ENCODE measurements at places on chromosomes 1 and 21. TPM values are rescaled to one million over a fixed set of nuclear protein-coding genes. Genes with fewer than 3 reads are reported as not detected.

The C21orf58 gene
- total RNA-seq, result 0.81 TPM

The S100A5 gene
- not detected for total RNA-seq

DNA sequence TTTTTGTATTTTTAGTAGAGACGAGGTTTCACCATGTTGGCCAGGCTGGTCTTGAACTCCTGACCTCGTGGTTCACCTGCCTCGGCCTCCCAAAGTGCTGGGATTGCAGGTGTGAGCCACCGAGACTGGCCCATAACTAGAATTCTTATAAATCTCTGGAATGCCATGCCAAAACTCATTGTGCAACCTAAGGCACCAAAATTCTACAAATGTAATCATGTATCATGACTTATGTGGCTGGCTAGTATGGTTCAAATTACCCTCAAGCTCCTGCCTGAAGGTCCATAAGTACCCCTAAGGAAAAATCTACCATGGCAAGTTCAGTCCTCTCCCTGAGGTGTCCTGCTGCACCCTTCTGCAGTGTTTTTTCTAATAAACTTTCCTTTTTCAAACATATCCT, 63.8 kb upstream of the CSF1 start:
- no peak for DNase-seq

- DNase-seq, result no peak
Measured at GRCh38 chr1:82463951-82464350, 663.2 kb downstream of the ADGRL2 start.

DNA sequence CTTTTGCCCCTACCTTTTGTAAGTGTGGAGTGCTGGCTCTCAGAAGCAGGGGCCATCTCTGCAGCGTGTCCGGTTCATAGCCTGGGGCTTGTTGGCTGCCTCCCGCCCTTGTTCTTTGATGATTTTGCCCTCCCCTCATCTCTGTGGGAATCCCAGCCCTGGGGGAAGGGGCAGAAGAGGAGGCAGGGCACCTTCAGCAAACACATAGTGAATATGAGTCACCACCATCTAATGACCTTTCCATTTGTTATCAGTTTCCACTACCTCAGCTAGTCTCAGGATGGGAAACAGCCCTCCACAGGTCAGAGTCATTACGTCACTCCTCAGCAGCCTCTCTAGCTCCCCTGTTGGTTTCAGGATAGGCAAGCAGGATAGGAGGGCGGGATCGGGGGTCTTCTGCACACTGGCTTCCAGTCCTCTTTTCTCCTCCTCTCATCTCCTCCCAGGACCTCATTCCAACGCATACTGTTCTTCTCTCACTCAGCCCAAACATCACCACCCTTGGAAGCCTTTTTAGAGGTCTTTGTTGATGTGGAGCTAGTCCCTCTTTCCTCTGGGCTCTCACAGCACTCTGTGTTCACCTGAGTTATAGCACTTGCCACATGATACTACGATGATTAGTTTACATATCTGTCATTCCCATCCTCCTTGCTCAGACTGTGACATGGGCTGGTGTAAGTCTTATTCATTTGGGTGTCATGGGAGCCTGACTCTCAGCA, 15.8 kb downstream of the GADD45A start:
- no peak for DNase-seq

GRCh38 chr1:101060992-101061391, 35.4 kb upstream of the DPH5 start:
- no peak for DNase-seq

DNA sequence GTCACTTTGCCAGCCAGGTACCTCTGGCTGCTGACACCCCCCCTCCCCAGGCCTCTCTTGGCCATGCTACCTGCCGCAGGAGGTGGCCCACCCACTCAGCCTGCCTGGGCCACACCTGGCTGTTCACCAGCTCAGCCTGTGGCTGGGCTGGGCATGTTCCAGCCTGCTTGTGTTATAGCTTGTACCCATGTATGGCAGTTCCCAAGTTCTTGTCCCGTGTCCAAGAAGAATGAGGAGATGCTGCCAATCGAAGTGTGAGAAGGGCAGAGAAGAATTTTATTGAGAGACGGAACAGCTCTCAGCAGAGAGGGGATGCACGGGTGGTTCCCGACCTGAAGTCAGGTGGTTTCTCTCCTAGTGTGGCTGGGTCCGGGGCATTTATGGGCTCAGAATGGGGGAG, 3.9 kb upstream of the MMEL1 start:
- DNase-seq, result no peak

DNA sequence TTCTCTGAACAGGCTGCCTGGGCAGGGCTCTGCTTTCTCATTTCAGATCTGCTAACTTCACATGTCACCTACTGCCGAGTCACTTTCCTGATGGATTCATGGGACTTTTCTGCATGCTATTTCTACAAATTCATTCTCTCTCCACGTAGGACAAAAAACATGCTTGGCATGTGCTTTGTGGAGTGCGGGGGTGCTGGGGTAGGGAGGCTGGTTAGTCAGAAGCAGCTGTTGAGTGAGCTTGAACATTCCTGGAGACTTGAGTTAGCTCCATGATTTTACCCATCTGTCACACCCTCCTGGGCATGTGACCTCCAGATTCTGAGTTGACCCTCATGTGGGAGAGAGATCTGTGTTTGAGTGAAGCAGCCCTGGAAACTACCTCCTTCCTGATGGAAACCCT, 71.4 kb downstream of the UCK2 start:
- DNase-seq, result peak; percentile 71

GRCh38 chr1:17089506-17089905, 29.7 kb downstream of the PADI2 start:
- no peak for DNase-seq
